ENCODE measurements at places on chromosomes 7 and 10.
A peak's percentile ranks its signal among the peaks of the same experiment; 100 is the strongest.

DNA sequence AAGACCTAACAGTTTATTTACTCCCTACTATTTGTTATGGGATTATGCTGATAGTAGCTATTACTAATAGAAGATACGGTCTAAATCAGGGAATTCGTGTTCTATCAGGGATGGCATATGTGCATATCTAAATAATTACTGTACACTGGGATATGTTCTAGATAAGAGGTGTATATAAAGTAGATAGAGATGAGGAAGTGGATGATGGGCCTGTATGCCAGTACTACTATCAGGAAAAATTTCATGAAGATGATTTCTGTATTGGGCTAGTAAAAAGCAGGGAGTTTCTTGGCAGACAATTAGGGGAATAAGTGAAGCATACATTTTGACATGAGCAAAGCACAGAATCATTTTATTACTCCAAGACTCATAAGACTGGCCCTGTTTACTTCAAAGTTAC, 26.2 kb downstream of the PTPN12 start:
- DNase-seq: no peak

DNA sequence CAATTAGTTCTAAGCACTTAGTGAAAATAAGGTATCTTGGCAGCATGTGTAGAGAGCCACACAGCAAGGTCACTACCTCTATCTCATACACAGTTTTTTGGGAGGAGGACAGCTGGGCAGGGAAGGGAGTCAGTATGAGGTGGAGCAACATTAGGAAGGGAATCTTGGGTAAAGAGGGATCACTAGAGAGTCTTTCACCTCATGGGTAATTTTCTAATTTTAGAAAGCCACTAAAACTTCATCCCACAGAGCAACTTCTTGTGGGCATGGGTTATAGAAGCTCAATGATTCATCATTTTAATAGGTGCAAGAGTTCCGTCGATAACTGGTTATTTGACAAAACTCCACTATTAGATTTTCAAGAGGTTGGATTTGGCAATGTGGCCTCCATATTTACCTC, 2.5 kb downstream of the NRAP start:
- no peak for DNase-seq

- DNase-seq: no peak
These were observed 30.3 kb downstream of the C1GALT1 start for GRCh38 chr7:7212612-7213011.

DNA sequence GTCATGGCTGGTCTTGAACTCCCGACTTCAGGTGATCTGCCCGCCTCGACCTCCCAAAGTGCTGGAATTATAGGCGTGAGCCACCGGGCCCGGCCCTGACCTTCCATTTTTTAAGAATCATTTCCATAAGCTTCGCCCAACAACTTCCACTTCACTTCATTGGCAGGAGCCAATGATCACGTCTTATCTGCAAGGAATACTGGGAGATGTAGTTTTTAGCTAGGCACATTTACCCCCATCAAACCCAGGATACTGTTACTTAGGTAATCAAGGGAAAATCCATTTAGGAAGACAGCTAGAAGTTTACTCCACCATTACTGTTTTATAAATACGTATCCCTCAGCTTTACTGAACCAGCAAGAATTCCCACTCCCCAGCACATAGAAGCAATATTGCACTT, 3.4 kb upstream of the CDK13 start:
- no peak for DNase-seq

- DNase-seq: no peak
These were observed 143.1 kb downstream of the PDE1C start for GRCh38 chr7:31926991-31927584.

DNA sequence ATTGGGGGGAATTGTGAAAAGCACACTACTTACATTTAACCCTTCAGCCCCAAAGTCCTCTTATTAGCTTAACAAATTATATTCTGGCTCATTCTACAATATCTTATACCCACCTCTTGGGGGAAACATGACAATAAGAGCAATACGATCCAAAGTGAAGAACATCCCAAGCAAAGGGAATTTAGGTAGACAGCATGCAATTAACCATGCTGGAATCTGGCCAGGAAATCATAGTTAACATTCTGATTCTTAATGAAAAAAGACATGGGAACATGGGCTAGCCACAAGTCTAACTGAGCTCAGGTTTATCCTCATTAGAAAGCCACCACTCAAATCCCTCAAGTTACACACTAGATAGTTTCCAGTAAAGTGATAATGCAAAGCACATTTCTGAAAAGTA, 241.9 kb upstream of the SLC26A5 start:
- no peak for DNase-seq

DNA sequence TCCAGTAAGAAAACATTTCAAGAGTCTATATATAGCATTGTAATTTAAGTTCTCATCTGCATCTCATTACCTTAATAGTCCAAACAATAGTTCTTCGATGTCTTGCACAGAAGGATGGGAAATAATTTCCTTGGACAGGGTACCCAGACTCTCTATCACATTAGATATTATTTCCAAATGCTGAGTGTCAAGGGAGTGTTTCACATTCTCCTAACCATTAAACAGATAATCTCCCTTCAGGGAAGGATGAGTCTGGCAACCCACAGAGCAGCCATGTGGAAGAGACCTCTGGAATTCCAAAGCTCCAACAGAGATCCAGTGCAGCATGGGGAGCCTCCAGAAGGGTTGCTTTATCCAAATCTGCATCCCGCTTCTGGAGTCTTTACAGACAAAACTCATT, 89.6 kb downstream of the FZD1 start:
- DNase-seq: no peak

- DNase-seq: no peak
These were observed 2.1 kb upstream of the MSMB start for GRCh38 chr10:46048152-46048551.

GRCh38 chr7:86933295-86933845, 126.1 kb downstream of the ELAPOR2 start:
- DNase-seq: no peak

GRCh38 chr7:115533785-115534184, 496.8 kb downstream of the TFEC start:
- DNase-seq: no peak

DNA sequence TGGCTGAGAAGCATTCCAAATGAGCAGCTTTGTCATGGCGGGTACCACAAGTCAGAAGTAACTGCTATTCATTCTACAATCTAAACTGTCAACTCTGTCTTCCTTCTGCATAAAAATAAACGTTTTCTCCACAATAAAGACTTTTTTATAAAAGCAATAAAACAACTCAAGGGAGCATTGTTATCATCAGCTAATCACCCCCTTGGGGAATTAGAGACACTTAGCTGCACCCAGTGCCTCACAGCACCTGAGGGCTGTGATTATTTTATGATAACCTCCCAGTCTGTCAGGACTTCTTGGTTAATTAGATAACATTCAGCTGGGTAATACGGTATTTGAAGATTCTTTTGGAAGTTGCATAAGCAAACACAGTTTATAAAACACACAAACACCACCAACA, 155.6 kb downstream of the PPP1R3A start:
- no peak for DNase-seq

GRCh38 chr10:6513476-6513875, 66.6 kb downstream of the PRKCQ start:
- peak; percentile 32 for DNase-seq

DNA sequence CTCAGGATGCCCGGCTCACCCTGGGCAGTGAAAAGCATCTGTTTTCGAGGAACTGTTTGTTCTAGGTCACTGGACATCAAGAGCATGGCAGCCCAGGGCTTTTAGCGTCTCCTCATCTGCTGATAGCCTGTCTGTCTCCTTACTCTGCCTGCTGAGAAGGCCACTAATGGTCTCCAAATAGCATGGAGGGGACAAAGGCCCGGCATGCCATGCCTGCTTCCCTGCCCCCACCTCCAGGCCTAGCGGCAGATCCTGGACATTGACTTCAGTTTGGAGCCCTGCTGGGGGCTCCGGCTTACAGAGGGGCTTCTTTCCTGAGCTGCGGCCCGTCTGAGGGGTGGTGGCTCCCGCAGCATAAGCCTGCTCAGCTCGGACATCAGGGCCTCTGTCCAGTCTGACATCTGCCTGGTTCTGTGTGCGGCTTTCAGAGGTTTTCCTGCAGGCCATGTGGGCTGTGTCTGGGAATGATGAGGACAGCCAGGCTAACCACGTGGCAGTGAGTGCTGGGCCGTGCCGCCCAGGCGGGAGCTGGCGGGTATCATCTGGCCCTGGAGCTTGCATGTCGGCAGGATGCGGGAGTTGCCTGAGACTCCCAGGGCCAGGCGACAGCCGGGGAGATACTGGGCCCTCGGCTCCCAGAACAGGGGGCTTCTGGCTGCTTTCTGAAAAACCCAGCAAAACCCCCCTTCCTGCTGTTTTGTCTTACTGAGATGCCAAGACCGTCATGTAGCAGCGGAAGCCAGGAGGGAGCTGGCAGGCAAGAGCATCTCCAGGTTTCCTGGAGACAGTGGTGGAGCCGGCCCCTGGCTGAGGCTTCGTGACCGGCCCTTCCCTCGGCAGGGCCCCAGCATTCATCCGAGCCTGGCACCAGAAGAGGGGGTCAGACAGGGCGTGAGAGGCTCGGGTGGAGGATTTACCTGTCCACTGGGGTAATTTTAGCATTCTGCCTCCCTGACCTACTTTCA, 9.2 kb downstream of the PFKFB3 start:
- no peak for DNase-seq

All from activated T-cell treated with anti-CD3 and anti-CD28 coated beads for 24 hours (primary cell).